T47D (cell line): ENCODE measurements at places on chromosomes 5 and 9.

- no peak for DNase-seq
Measured at GRCh38 chr9:16304301-16304700, 566.2 kb downstream of the BNC2 start.

GRCh38 chr5:143413958-143414669, 10.6 kb upstream of the NR3C1 start:
- no peak for DNase-seq

DNA sequence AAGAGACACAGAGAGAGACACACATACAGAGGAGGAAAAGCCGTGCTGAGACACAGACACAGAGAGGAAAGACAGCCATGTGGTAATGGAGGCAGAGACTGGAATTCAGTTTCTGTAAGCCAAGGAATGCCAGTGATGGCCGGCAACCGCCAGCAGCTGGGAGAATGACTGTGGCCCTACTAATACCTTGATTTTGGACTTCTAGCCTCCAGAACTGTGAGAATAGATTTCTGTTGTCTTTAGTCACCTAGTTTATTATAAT, 90.2 kb downstream of the TARS1 start:
- no peak for DNase-seq

GRCh38 chr5:159850160-159850559, 66.1 kb upstream of the ADRA1B start:
- DNase-seq = no peak

GRCh38 chr5:123755653-123756317, 243.8 kb downstream of the CSNK1G3 start:
- DNase-seq = no peak

DNA sequence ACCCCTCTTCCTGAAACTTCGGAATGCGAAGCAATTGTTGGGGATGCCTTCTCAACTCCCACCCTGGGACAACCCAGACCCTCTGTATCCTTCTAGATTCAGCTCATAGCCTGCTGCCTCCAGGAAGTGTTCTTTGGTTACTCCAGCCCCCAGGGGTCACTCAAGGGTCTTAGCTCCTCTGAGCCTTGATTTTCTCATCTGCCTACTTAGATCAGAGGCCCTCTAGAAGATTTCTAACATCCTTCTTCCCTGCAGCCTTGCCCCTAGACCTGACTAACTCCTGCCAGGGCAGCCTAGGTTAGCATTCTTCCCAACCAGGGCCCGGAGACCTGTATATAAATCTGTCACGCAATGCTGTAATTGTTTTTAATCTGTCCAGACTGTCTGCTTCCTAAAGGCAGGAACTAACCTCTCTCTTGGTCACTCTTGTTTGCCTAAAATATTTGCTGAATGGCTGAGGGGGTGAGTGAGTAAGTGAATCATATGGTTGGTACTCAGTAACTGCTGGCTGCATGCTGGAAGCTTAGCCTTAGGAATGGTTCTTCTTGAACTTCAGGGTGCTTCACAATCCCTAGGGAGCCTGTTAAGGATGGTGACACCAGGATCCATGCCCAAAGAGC, 8.2 kb downstream of the GALNT10 start:
- DNase-seq = no peak

- no peak for DNase-seq
Measured at GRCh38 chr5:140041492-140042392, 1.4 kb downstream of the NRG2 start.

- DNase-seq = no peak
Measured at GRCh38 chr5:158154226-158155005, 295.5 kb upstream of the CLINT1 start.

- no peak for DNase-seq
Measured at GRCh38 chr5:126917918-126918614, 112.3 kb downstream of the MARCHF3 start.

DNA sequence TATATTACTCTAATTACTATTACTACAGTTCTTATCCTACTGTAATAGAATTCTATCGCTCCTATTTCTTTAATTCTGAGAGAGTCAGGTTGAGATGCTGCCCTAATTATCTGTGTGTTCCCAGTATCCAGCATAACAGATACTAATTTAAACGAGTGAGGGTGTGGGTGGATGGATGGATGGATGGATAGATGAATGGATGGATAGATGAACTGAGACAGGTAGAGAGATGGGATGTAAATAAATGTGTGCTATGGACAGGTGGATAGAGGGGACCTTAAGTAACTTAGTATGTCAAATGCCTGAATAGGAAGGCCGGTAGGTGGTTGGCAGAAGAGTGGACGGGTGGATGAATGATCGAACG, 143.6 kb upstream of the ADRA1B start:
- DNase-seq = no peak

- DNase-seq = no peak
Measured at GRCh38 chr9:83792746-83793145, 24.8 kb downstream of the GKAP1 start.

- DNase-seq = no peak
Measured at GRCh38 chr5:170541146-170541769, 37.4 kb downstream of the KCNIP1 start.

DNA sequence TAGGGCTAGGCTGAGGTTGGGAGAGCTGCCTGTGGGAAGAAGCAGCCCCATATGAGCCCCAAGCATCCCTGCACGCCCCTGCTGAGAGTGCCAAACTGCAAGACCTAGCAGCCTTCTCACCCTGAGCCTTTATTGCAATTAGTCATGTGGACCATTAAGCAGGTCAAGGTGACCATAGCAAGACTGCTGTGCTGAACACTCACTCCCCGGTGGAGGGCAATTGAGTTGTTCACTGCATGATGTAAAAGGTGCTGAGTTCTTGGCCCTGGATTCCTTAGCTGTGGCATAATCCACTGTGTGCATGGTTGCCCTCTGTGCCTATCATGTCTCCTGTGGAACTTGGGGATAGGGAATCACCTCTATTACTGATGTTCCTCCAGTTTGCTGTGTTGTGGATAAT, 131.1 kb downstream of the FOXD1 start:
- peak; percentile 10 for DNase-seq

- no peak for DNase-seq
Measured at GRCh38 chr9:21174671-21175070, 8.2 kb upstream of the IFNA21 start.

DNA sequence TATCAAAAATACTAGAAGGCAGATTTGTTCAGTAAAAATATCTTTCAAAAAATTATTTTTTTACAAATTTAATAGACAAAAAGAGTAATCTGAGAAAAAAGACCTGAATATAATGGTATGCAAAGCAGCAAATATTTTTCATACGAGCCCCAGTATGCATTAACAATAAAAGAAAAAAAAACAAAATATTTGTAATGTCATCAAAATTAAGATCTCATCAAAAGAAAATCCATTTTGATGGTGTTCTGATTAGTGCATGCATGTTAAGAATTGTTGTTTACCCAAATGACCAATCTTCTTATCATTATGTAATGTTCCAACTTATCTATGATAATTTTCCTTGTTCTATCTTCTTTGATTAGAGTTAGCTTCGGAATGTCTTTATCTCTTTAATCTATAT, 106.1 kb downstream of the CDH9 start:
- DNase-seq = no peak

GRCh38 chr5:149366169-149366729, 8.4 kb downstream of the PCYOX1L start:
- DNase-seq = no peak

DNA sequence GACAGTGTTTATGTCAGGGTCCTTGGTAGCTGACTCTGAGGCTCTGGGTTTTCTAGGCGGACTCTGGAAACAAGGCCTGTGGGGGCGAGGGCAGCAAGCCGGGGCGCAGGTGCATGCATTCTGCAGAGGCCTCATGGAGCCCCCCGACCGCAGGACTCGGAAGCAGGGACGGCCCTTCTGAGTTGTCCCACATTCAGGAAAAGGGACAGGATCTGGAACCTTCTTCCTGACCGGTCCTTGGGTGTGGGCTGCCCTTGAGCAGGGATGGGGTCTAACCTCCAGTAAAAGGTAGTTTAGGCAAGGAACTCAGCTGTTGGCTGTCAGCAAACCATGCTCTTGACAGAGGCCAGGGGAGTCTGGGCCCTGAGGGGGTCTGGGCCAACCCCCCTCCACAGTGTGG, 7.4 kb upstream of the COL5A1 start:
- DNase-seq = no peak

- DNase-seq = no peak
Measured at GRCh38 chr9:35892051-35892450, 14.0 kb upstream of the HRCT1 start.

- peak; percentile 60 for DNase-seq
Measured at GRCh38 chr9:37390759-37391158, 31.7 kb upstream of the GRHPR start.

DNA sequence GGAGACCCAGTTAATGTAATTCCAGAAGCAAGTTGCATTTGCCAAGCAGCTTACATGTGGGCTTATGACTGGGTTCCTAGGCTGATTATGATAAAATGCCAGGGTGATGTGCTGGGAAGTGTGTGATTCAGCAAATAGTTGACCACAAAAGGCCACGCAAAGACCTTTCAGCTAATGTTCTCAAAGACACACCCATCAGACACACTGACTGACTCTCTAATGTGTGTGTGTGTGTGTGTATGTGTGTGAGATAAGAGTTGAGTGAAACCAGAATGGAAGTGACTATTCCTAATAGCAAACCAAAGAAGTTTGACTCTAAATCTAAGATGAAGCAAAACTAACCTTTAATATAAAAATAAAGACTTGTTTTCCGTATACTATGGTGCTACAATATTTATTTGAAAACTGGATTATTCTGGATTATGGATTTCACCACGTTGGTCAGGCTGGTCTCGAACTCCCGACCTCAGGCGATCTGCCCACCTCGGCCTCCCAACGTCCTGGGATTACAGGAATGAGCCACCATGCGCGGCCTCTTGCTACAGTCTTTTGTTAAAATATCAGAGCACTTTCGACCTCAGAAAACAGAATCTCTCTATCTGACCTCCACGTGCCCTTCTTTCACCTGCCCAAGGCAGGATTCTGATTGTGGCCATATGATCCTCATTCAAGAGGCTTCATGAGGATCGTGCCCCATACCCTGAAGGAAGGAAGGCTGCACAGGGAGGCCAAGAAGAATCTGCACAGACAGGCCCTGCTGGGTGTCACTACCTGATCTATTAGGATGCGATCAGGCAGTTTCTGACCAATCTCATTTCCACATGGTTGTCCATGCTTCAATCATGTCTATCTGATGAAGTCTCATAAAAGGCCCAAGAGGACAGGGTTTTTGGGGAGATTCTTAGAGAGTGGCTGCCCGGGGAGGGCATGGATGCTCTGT, 75.6 kb downstream of the USP20 start:
- no peak for DNase-seq

GRCh38 chr5:32450952-32451351, 6.4 kb upstream of the ZFR start:
- no peak for DNase-seq

DNA sequence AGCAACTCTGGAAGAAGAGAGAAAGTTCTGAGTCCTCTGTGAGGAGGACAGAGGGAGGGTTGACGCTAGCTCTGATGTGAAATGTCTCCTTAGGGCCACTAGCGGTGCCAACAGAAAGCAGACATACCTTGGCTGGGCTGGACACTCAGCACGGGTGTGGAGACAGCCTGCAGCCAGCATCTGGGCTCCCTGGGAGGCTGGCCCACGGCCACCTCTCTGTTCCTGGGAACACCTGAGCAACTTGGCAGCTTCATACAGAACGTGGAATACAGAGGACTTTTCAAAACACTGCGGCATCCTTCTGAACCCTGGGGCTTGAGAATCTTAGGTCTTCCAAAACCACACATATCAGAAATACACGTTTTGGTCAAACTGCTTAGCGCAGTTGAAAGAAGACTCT, 269.1 kb downstream of the FSTL4 start:
- DNase-seq = no peak

DNA sequence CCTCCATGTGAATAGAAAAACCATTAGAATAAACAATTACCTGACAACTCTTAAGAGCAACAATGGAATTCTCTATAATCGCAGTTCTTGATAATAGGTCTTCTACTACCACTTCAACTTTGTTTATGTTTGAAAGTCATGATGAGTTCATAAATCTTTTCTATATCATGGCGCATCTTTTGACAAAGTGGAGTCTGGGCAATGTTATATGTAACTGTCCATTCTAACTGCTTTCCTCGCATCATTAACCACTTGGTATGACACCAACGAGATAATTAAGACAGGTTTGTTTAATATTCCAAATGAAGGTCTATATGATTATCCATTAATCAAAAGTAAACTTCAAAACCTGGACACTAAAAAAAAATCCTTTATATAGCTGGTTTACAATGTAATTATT, 272.0 kb downstream of the DENND1A start:
- no peak for DNase-seq

GRCh38 chr9:73805111-73805510, 653.4 kb downstream of the ANXA1 start:
- DNase-seq = no peak

DNA sequence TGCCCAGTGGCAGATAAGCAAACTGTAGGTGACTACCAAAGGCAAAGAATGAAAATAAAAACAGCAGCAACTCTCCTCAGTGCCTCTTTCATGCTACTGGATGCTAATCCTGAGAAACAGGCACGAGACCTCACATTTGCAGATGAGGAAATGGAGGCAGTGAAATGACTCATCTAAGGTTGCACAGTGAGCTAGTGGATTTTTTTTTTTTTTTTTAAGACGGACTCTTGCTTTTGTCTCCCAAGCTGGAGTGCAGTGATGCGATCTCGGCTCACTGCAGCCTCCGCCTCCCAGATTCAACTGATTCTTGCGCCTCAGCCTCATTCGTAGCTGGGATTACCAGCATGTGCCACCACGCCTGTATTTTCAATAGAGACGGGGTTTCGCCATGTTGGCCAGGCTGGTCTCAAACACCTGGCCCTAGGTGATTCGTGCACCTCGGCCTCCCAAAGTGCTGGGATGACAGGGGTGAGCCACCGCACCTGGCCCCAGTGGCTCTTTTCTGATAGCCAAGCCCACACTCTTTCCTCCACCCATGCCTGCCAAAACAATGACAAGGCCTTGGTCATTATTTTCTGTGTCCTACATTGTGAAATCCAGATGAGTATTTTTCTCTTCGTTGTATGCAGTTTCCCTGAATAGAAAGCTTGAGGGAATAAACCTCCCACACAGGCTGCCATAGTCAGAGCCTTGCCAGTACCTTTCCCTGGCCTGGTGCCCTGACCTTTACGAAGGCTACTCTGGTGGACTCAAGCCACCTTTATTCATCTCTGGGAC, 19.2 kb downstream of the DOCK2 start:
- DNase-seq = no peak

DNA sequence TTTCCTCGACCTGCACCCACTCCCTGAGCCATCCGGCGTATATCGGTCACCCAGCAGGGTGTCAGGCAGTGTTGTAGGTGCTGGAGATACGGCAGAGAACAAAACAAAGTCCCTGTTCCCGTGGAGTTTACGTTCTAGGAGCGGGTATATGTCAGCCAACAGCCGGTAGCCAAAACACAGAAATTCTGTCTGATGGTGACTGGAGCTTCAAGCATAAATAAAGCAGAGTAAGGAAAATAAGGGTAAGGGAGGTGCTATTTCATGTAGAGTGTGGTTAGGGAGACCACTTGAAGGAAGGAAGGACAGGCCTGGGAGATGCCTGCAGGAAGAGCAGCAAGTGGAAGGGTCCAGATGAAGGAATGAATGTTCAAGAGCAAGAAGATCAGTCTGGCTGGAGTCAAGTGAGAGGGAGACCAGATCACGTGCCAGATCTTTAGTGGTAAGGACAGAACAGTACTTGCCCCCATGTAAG, 783 bp upstream of the ZFR start:
- DNase-seq = no peak
